ENCODE measurements at places on chromosomes 3 and 15.

DNA sequence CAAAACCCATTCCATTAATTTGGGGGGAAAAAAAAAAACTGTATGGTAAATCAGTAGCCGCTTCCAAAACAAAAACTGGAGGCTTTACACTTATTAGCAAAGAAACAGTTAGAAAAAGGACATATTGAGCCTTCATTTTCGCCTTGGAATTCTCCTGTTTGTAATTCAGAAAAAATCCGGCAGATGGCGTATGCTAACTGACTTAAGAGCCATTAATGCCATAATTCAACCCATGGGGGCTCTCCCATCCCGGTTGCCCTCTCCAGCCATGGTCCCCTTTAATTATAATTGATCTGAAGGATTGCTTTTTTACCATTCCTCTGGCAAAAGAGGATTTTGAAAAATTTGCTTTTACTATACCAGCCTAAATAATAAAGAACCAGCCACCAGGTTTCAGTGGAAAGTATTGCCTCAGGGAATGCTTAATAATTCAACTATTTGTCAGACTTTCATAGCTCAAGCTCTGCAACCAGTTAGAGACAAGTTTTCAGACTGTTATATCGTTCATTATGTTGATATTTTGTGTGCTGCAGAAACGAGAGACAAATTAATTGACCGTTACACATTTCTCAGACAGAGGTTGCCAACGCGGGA is 9.4 kb upstream of the RPL24 start:
- peak; percentile 77 for DNase-seq

DNA sequence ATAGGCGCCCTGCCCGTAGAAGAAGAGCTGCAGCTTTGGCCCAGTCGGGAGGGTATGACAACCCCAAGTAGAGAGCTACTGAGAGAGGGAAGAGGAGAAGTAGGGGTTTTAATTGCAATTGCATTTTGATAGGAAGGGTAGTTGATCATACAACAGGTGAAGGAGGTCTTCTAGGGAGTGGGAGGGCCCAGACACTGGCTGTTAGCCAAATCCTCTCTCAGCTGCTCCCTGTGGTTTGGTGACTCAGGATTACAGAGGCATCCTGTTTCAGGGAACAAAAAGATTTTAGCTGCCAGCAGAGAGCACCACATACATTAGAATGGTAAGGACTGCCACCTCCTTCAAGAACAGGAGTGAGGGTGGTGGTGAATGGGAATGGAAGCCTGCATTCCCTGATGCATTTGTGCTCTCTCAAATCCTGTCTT is 408.9 kb upstream of the THBS1 start:
- peak; percentile 97 for DNase-seq

DNA sequence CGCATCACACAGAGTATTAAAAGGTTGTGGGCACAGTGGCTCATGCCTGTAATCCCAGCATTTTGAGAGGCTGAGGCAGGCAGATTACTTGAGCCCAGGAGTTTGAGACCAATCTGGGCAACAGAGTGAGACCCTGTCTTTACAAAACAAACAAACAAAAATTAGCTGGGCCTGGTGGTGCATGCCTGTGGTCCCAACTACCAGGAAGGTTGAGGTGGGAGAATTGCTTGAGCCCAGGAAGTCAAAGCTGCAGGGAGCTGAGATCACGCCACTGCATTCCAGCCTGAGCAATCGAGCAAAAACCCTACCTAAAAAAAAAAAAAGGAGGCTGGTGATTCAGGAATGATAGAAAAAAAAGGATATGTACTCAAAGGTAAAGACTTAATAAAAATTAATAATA is 28.2 kb upstream of the ST6GAL1 start:
- DNase-seq = no peak

DNA sequence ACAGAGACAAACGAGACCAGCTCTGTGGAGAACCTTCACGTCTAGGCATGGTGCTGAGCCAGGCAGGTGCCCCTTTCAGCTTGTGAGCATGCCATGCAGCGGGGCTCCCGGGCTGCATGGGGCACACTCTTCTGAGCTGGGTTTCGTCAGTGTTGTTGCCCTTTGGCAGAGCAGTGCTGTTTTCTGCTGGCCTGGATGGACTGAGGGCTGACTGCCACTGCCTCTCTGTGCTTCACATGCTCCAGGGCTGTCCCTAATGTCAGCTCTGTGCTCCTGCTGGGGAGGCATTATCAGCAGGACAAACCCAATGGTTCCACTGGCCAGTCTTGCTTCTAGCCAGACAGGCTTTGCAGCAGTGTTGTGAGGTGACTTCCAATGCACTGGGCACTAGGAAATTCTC is 9.5 kb downstream of the GASK1A start:
- DNase-seq = no peak

Measured in ACHN (cell line).